ENCODE measurements at places on chromosomes 2 and 18.

DNA sequence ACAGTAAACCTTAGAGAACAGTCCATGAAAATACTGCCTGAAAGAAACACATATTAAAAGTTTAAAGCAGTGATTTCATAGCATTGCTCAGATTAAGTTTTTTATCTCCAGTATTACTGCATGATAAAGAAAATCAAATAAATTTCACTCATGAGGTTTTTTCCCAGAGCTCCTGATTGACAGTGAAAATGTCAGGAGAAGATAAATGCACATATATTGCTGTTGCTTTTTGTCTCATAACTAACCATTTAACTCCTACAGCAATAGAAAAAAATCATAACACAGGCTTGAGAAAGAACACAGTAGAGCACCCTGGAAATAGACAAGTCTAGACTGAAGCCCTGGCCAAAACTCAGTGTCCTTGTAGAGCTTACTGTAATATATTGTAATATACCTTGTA, 391.0 kb downstream of the TMX3 start:
- no peak for DNase-seq

DNA sequence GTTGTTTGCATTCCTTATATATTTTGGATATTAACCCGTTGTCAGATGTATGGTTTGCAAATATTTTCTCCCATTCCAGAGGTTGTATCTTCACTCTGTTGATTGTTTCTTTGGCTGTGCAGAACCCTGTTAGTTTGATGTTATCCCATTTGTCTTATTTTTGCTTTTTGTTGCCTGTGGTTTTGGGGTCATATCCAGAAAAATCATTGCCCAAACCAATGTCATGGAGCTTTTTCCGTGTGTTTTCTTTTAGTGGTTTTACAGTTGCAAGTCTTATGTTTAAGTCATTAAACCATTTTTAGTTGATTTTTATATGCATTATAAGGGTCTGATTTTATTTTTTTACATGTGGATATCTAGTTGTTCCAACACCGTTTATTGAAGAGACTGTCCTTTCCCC, 35.8 kb downstream of the PPIG start:
- no peak for DNase-seq

DNA sequence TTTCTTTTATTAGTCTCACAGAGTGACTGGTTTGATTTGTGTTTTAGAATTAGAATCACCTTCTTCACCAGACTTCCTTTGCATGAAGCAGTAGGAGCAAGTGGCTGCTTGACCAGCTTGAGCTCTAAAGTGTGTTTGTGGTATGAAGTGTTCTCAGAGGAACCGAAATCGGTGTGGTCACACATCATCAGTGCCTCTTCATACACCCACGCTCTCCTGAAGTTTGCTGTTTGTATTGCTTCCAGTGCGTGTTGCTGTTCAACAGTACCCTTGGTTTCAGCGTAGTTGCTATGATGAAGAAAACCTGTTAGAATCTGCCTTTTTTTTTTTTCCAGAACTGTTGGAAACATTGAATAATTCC, 77.9 kb downstream of the LIMS1 start:
- DNase-seq = no peak

GRCh38 chr2:241797441-241798080, 11.4 kb upstream of the NEU4 start:
- DNase-seq = no peak

- DNase-seq = no peak
Measured at GRCh38 chr18:58228176-58228575, 184.2 kb downstream of the NEDD4L start.

DNA sequence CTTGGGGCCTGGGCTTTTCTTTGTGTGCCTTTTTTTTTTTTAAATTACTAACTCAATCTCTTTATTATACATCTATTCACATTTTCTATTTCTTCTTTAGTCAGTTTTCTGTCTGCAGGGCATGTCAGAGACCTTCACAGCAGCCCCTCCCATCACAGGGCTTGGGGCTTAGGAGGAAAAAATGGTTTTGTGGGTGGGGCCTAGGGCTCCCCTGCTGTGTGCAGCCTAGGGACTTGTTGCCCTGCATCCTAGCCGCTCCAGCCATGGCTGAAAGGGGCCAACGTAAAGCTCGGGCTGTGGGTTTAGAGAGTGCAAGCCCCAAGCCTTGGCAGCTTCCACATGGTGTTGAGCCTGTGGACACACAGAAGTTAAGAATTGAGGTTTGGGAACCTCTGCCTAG, 13.8 kb downstream of the ZSCAN30 start:
- DNase-seq = no peak

- DNase-seq = no peak
Measured at GRCh38 chr18:8802017-8802672, 96.8 kb downstream of the MTCL1 start.

- no peak for DNase-seq
Measured at GRCh38 chr2:168371273-168372019, 84.6 kb upstream of the CERS6 start.

DNA sequence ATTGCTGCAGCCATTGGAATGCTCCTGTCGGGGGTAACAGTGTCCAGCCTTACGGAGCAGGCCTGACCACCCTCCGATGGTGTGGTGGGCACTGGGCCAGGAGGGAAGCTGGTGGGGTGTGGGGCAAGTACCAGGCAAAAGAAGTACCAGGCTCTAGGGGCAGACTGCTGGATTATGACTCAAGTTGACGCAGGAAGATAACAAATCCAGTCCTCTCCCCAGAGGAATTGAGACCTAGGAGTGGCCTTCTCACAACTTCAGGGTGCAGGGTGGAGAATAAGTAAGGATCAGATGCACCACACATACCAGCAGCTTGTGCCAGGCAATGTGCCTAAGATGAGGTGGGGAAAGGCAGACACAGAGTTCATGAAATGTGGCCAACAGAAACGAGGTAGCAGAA, 37.9 kb downstream of the SEMA4F start:
- no peak for DNase-seq

DNA sequence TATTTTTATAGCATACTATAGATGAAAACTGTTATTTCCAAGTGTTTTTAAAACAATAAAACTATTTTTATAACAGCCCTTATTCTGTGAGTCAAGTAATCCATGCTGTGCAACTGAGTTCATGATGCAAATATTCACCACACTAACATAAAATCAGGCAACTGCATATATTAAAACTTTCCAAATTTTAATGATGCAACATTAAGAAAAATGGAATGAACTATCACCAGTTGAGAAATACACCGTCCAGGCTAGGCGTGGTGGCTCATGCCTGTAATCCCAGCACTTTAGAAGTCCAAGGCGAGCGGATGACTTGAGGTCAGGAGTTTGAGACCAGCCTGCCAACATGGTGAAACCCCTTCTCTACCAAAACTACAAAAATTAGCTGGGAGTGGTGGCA, 114.5 kb downstream of the CDH2 start:
- no peak for DNase-seq
